ENCODE measurements at places on chromosomes 12 and 14.

GRCh38 chr12:77601069-77601468 is 229.6 kb upstream of the NAV3 start:
- DNase-seq = no peak

DNA sequence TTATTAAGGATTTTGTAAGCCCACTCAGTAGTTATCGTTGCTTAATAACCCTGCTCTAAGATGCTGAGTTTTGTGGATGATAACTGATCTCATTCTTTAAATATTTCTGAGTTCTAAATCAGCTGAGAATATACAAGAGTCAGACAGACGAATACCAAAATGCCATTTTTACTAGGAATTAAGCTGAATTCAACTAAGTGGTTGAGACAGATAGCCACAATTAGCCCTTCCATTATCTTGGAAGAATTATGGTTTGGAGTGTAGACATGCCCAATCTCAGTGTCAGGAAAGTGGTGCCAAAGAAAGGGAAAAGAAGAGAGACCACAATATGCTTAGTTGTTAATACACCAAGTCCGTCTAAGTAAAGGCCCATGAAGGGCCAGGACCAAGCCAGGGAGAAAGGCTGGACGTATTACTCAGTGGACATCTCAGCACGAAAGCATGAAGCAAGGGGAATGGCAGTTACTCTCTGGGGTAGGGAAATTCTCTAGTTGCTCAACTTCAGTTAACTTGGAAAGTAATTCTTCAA is 58.6 kb downstream of the KCNA5 start:
- no peak for DNase-seq

- DNase-seq = no peak
Measured at GRCh38 chr14:59301354-59301753, 112.9 kb downstream of the DAAM1 start.

GRCh38 chr14:71933001-71933587 is 865 bp downstream of the RGS6 start:
- no peak for DNase-seq

GRCh38 chr12:91620992-91621391 is 438.4 kb upstream of the DCN start:
- no peak for DNase-seq

GRCh38 chr12:79455286-79455685 is 235.5 kb downstream of the PAWR start:
- DNase-seq = no peak

GRCh38 chr12:8742501-8742900 is 44.7 kb downstream of the RIMKLB start:
- no peak for DNase-seq

DNA sequence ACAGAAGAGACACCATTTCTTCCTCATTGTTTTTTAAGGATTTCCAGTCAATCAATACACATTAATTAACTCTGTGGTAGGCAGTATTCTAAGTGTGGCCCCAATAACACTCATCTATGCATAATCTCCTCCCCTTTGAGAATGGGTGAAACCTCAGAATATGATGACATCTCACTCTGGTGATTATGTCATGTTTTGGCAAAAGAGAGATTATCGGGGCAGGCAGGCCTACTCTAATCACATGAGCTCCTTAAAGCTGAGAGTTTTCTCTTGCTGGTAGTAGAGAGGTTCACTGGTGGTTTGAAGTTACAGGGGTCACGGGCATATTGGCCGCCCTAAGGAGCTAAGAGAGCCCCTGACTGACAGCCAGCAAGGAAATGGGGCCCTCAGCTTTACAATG is 7.1 kb upstream of the LGMN start:
- no peak for DNase-seq

GRCh38 chr12:24072302-24072701 is 122.8 kb upstream of the SOX5 start:
- no peak for DNase-seq

DNA sequence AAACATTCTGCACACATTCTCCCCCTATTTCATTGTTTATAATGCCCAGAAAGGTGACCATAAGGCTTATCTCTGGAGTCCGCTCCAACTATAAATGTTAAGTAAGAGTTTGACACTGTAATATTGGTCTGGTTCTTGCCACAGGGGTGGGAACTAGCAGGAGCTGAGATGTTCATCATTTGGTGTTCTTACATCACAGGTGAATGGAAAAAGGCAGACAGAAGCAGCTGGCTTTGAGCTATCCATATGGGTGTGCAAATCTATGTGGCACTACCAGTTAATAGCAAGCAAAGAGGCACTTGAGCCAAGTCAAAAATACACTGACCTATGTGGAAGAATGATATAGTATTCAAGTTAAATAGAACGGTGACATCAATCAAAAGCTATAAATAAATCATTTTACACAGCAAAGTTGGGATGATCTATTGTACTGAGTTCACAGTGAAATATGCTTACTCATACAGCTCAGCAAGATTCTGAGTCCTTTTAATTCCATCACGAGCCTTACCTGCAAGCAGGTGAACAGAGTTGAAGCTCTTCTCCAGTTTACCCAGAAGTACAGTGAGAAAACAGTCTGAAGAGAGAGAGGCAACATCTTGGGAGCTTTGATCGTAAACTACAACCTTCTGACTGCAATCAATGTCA is 43.2 kb downstream of the DUSP16 start:
- no peak for DNase-seq

- no peak for DNase-seq
Measured at GRCh38 chr14:20522332-20522731, 17.0 kb downstream of the RNASE10 start.

DNA sequence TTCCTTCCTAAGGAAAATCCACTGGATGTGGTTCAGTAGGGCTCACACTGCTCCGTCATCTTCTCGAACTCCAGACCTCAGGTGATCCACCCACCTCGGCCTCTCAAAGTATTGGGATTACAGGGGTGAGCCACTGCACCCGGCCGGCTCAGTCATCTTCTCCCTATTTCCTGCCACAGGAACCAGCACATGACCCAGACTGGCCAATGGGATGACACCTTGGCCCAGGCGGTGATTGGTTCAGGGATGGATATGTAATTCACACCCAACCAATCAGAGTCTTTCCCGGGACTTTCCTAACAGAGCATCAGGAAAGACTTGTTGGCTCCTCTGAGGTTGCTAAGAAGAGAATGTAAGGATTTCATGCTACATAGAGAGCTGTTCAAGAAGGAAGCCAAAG is 19.2 kb upstream of the C12orf76 start:
- DNase-seq = no peak

DNA sequence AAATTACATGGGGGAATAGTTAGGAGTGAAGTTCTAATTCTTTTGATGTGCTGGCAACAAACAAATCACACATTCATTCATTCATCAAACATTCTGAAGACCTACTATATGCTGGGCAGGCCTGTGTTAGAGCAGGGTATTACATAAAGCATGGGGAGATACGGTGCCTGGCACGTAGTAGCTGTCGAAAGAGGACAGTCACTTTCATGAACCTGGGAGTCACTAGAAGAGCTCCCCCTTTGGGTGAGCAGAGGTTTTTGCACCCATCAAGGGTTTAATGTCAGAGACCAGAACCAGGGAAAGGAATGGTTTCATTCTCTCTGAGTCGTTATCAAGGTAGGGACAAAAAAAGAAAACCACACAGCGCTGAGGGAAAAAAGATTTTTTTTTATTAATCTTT is 10.0 kb downstream of the LHX5 start:
- DNase-seq = no peak

DNA sequence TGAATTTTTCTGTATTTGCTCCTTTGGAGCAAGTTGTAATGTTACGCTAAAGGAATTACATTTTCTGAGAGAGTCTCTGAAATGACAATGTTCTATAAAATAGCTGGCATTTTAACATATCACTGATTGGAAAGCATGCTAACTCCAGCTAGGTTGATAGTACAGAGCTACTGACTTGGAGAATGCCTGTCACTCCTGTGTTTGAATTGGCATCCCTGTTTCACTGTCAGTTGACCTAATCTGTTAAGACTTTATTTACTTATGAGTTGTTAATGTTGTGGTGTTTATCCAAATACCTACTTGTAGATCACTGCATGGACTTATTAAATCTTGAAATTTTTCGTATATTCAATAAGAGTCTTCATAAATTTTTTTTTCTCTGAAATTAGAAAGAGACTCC is 33.6 kb downstream of the HCFC2 start:
- no peak for DNase-seq

GRCh38 chr14:36773558-36773957 is 111.9 kb downstream of the PAX9 start:
- no peak for DNase-seq

DNA sequence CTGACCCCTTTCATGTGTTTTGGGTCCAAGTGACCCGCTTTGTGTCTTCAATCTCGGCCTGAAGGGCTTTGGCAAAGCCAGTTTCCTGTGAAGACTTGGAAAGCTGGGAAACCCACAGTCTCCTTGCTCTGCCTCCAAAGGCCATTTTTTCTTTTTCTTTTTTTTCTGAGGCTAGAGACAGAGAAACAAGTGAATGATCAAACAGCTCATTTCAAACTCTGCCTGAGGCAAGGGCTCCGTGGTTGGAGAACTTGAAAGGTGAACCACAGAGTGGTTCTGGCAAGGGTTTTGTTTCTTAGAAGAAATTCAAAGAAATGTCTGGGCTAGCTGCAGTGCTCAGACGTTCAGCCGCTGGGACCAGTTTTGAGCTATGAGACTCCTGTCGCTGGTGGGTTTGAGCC is 62.7 kb downstream of the ERH start:
- no peak for DNase-seq

- DNase-seq = no peak
Measured at GRCh38 chr12:109163167-109163566, 46.8 kb downstream of the ACACB start.

- no peak for DNase-seq
Measured at GRCh38 chr12:123265851-123266678, 5.6 kb downstream of the CDK2AP1 start.

GRCh38 chr12:76010732-76011458 is 20.7 kb downstream of the PHLDA1 start:
- DNase-seq = no peak

DNA sequence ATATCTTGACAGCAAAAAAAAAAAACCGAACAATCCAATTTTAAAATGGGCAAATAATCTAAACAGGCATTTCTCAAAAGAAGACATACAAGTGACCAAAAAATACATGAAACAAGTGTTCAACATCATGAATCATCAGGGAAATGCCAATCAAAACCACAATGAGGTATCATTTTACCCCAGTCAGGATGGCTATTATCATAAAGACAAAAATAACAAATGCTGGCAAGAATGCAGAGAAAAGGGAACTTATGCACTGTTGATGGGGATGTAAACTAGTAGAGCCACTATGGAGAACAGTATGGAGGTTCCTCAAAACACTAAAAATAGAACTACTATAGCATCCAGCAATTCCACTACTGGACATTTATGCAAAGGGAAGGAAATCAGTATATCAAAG is 448.2 kb downstream of the RGS6 start:
- DNase-seq = no peak

DNA sequence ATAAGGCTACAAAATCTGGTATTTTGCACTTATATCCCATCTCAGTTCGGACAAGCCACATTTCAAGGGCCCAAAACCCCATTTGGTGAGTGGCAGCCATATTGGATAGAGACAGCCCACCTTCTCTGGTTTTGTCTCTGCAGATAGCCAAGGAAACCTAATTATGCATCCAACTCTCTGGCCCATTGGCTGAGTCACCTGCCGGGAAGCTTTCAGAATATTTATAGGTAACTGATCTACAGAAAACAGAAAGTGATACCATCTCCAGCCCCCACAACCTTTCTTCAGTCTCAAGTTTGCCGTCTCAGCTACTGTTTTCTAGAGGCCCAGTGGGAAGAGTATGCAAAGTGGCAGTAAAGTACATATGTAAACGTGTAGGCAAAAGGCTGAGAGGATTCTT is 33.7 kb upstream of the PPP1CC start:
- peak; percentile 15 for DNase-seq

DNA sequence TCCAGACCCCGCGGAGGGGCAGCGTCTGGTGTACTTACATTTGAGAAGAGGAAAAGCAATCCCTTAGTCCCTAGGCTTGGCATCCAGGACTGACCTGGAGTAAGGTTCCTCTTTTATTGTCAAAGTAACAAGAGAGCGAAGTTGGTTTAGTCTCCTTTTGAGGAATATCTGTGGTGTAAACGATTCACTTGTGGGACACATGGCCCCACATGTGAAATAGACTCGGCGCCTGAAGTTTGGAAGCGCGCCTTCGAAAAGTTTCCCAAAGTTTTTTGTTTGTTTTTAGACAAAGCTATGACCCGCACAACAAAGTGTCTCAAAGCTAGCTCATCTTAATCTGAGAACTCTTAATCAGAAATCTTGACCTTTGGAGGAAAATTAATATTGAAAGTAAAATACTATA is 744 bp downstream of the STYX start:
- no peak for DNase-seq

GRCh38 chr12:77064896-77065360 is 441 bp downstream of the E2F7 start:
- no peak for DNase-seq

GRCh38 chr14:31194661-31195060 is 12.9 kb downstream of the HECTD1 start:
- DNase-seq = no peak

DNA sequence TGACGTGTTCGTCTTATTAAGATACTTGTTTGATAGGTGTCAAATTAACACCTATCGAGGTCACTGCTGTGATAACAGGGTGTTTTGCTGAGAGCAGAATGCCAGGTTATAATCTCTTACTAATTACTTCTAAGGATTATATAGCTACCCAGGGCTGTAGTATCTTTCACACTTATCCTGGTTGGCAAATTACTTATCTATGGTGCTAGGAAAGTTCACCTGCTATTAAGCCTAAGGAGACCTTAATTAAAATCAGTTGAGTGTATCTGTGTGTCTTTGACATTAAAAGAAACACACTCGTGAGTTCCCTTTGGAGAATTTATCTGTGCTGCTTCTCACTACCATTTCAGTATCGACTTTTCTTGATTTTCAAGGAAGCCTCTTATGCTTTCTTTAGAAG is 301.6 kb upstream of the SLC16A7 start:
- DNase-seq = no peak

GRCh38 chr14:103436533-103436932 is 51.3 kb downstream of the MARK3 start:
- no peak for DNase-seq

- DNase-seq = no peak
Measured at GRCh38 chr12:109753959-109754358, 40.3 kb downstream of the FAM222A start.

- no peak for DNase-seq
Measured at GRCh38 chr12:51118706-51119105, 35.3 kb upstream of the CSRNP2 start.

- DNase-seq = no peak
Measured at GRCh38 chr14:39050389-39050788, 52.6 kb downstream of the SEC23A start.

DNA sequence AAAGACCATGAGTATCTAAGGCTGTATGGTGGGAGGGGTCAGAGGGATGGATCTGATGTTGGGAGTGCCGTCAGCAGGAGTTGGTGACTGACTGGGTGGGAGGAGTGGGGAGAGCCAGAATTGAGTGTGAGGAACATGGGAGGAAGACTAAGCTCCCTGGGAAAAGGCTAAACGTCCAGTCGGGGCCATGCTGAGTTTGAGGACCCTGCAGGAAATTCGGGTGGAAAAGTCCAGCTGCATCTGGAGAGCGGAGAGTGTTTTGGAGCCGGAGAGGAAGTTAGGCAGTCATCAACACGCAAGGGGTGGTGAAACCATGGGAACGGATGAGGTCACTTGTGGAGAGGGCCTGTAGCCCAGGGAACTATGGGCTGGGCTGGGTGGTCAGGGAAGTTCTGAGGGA is 60.9 kb downstream of the ELK3 start:
- no peak for DNase-seq

GRCh38 chr12:18851271-18851670 is 113.4 kb downstream of the CAPZA3 start:
- DNase-seq = no peak
